ENCODE measurements at places on chromosomes 2 and 18.

- no peak overlapping the region for H3K27ac ChIP-seq
- H3K36me3 ChIP-seq, result no peaks in the 10 kb centered on the region
- DNase-seq, result no peak
- H3K4me3 ChIP-seq, result no peak overlapping the region
- H3K27me3 ChIP-seq, result no peaks in the 10 kb centered on the region
Measured at GRCh38 chr2:171895786-171896185, 1.7 kb upstream of the SLC25A12 start.

DNA sequence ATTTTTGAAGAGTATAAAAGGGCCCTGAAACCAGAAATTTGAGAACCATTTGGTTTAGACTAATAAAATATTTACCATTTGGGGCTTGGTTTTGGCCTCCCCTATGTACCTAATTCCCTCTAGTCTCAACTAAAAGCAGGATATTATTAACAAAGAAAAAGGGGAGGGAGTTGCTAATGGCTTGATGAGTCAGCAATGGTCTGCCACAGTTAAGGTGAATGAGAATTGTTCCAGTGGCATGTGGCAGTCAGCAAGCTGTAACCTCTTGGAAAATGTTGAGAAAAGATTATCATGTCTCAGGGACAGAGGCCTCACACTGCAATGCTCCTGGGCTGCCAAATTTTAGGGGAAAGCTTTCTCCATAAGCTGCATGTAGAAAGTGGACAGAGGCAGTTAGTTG, 20.1 kb upstream of the SLC39A10 start:
- no peaks in the 10 kb centered on the region for H3K4me1 ChIP-seq
- no peak overlapping the region for H3K27ac ChIP-seq
- H3K36me3 ChIP-seq, result no peaks in the 10 kb centered on the region
- no peak for DNase-seq
- no peaks in the 10 kb centered on the region for H3K27me3 ChIP-seq

DNA sequence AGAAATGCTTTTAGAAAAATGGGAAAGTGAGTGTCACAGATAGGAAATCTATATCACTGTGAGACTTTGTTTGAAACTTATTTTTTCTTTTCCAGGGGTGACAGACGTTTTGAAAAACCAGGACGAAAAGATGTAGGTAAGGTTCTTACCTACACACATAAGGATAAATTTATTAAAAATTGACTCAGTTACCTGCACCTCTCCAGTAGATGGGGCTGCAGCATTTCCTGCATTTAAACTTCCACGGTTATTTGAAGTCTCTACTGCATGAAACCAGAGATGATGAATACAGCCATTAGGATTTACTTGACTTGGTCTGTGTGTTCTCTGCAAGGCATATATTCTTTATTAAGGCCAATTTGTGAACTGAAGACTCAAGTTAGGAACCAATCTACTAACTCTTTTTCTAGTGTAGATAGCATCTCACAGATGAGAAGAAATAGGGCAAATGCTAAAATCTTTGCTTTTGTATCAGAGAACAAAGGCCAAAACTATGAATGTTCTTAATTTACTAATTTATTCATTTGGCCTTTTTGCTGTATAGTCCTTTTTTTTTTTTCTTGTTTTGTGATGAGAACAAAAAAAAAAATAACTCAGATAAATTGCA, 15.0 kb downstream of the KCNJ13 start:
- H3K27ac ChIP-seq, result no peak overlapping the region
- H3K4me3 ChIP-seq, result no peak overlapping the region
- no peaks in the 10 kb centered on the region for H3K27me3 ChIP-seq
- peaks cover 18% of the 10 kb centered on the region for H3K36me3 ChIP-seq
- no peak for DNase-seq

- peaks cover 85% of the 10 kb centered on the region for H3K4me1 ChIP-seq
- H3K36me3 ChIP-seq, result peaks cover 22% of the 10 kb centered on the region
- no peaks in the 10 kb centered on the region for H3K27me3 ChIP-seq
Measured at GRCh38 chr2:66477135-66477842, 42.4 kb downstream of the MEIS1 start.

DNA sequence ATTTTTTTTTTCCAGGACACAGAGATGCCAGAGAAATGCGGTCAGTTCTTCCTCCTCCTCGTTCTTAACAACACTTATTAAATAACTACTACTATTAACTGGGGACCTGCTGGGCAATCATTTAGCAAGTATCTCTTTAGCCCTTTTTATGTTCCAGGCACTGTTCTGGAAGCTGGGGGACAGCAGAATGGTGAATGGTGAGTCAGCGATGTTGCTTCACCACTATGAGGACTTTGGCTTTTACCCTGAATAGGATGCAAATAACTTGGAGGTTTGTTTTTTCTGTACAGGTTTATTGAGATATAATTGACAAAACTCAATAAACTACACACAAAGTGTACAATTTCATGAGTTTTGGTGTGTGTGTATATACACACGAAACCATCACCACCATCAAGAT, 179.9 kb upstream of the MSH6 start:
- no peak overlapping the region for H3K27ac ChIP-seq
- H3K27me3 ChIP-seq, result no peaks in the 10 kb centered on the region
- DNase-seq, result no peak
- H3K36me3 ChIP-seq, result no peaks in the 10 kb centered on the region
- H3K4me3 ChIP-seq, result no peak overlapping the region

GRCh38 chr18:31268985-31269406, 49.0 kb upstream of the DSG1 start:
- DNase-seq, result no peak
- H3K4me3 ChIP-seq, result no peak overlapping the region

GRCh38 chr2:140990416-140990815, 1140.4 kb downstream of the LRP1B start:
- H3K4me1 ChIP-seq, result no peaks in the 10 kb centered on the region
- H3K36me3 ChIP-seq, result no peaks in the 10 kb centered on the region
- no peak overlapping the region for H3K4me3 ChIP-seq
- H3K27ac ChIP-seq, result no peak overlapping the region

- no peaks in the 10 kb centered on the region for H3K36me3 ChIP-seq
- no peak overlapping the region for H3K27ac ChIP-seq
- H3K4me3 ChIP-seq, result peak overlapping the region; percentile 12
- H3K27me3 ChIP-seq, result peaks cover 3% of the 10 kb centered on the region
- H3K4me1 ChIP-seq, result no peaks in the 10 kb centered on the region
- DNase-seq, result no peak
Measured at GRCh38 chr2:118807668-118808428, 39.6 kb downstream of the EN1 start.

- H3K4me1 ChIP-seq, result no peaks in the 10 kb centered on the region
Measured at GRCh38 chr18:62396381-62396780, 71.3 kb downstream of the TNFRSF11A start.

DNA sequence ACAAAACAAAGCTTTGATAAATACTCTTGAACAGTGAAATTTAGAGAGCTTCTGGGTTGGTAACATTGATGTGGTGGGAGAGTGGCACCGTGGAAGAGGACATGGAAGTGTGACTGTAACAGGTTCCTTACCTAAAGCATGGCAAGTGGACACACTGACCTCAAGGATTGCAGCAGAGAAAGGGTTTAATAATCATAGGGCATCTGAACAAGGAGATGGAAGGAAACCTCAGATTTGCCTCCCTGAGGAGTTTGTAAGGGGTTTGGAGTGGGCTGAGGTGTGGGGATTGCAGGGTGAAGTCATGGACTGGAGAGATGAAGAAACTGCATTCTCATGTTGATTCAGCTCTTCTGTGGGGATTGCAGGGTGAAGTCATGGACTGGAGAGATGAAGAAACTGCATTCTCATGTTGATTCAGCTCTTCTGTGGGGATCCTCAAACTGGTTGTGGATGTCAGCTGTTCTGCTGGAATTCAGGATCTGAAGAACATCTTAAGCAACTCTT, 83.8 kb upstream of the TLK1 start:
- no peaks in the 10 kb centered on the region for H3K36me3 ChIP-seq
- no peak overlapping the region for H3K27ac ChIP-seq
- no peaks in the 10 kb centered on the region for H3K27me3 ChIP-seq
- H3K4me3 ChIP-seq, result no peak overlapping the region
- H3K4me1 ChIP-seq, result no peaks in the 10 kb centered on the region
- DNase-seq, result no peak

DNA sequence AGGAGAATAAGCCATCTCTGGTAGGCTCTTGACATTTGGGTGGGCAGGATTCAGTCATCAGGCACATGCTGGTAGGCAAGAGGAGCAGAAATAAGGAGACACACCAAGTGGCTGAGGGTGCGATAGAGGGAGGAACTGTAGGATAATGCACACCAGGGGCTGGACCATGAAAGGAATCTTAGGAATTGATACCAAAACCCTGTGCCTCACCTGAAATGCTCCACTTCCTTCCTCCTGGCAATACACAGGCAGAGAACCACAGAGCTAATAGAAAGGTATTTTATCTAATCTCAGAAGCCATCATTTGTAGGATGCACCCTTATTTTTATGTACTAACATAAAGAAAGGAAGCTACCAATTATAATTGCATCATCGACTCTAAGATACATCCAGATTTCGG, 4.4 kb upstream of the CYP1B1 start:
- no peak for DNase-seq
- H3K27ac ChIP-seq, result no peak overlapping the region
- H3K36me3 ChIP-seq, result no peaks in the 10 kb centered on the region
- H3K4me1 ChIP-seq, result peaks cover 18% of the 10 kb centered on the region
- peaks cover 5% of the 10 kb centered on the region for H3K27me3 ChIP-seq
